ENCODE measurements at places on chromosomes 12 and 14. TPM values are rescaled to one million over a fixed set of nuclear protein-coding genes. Genes with fewer than 3 reads are reported as not detected.

DNA sequence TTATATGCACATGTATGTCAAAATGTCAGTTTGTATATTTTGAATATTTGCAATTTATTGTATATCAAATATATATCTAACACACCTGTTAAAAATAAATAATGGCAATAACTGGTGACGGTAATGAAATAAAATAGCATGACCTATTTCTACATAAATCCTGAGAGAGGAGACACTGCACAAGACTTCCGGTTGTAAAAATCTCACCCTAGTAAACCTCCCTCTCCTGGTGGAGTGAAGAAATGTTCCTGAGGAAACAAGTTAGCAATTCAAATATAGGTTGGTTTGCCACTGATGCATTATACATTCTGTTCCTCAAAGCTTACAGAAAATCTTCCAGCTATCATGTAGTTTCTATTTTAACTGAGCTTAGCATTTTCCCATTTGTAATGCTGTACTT lies 166.1 kb upstream of the SYT10 start:
- DNase-seq: peak; percentile 50

The SLC17A8 gene
- not detected for total RNA-seq

DNA sequence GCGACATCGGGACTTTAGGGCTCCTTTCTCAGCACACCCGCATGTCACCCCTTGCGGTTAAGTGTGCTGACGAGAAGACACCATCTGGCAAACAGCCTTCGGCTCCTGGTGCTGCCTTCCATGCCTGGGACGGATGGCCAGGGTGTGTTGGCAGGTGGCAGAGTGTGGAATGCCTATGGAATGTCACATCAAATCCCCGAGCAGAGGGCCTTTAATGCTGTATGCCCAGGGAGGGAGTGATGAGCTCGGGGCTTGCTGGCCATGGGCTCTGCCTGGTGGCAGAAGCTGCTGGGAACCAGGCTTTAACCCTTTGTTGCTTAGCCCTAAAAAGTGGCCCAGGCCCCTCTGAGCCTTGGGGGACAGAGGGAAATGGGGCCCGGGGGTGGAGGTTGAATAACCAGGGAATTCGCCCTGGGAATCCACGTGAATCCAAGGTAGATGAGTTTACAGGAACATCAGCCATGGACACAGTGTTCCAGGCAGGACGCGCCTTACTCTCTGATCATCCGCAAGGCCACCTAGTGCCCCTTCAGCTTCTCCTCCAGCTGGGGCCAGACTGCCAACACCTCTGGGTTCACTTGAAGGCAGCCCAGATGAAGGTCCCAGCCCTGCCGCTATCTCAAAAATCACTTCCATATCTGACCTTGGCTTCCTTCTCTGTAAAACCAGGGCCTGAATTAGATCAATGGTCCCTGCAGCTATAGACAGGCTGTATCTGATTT lies 17.4 kb downstream of the FAM181A start:
- no peak for DNase-seq

The BDKRB2 gene
- 0.07 TPM for total RNA-seq

The GUCY2C gene
- total RNA-seq: not detected

- no peak for DNase-seq
Measured at GRCh38 chr12:85273381-85274314, 6.4 kb upstream of the ALX1 start.

The ANO4 gene
- not detected for total RNA-seq

All from PC-3 (cell line).